ENCODE measurements at places on chromosomes 3 and 15.

- no peak for DNase-seq
Measured at GRCh38 chr3:4429648-4430350, 37.3 kb downstream of the SUMF1 start.

DNA sequence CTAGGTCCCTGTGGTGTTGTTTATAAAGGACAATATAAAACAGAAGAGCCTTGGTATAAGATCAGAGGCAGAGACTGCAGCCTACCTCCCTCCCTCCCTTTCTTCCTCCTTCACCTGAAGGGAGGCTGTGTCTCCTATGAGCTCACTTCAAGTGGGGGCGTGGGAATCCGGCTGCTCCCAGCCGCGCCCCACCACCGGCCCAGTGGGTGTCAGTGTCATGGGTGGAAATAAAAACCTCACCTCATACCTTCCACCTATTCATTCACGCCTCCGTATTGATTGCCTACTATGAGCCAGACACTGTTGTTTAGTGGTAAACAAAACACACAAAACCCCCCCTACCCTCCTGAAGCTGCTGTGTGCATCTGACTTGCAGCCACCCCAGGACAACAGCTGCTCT is 181.9 kb downstream of the PDZRN3 start:
- no peak for DNase-seq

DNA sequence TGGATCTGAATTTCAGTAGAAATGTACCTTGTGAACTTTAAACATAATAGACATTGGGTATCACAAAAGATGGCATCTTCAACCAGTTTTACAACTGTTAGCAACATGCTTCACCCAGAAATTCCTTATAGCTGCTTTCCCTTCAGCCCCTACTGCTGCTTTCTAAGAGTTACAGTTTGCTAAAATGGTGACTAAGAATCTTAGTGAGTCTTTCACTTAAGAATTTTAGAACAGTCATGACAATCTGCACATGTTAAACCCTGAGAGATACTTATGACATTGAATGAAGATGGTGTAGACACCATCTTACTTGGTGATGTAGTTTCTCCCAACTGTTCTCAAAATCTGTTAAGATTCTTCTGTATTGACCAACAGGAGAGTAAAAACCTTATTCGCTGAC is 129.7 kb upstream of the UBE2E1 start:
- DNase-seq: no peak

DNA sequence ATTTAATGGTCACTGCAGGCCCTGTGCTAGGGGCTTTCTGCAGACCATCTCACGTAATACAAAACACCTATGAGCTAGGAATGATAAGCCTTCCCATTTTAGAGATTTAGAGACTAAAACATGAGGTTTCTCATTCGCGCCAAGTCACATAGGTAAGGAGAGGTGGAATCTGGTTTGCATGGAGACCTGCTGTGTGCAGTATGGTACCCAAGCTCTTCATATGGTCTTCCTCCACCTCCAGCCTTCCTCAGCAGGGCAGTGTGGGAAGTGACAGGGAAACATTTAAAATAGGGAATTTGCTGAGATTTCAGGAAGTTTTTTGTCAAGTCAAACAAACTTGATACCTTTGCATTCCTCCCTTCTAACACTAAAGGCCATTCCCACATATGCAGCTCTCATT is 337.6 kb downstream of the IL20RB start:
- no peak for DNase-seq

- no peak for DNase-seq
Measured at GRCh38 chr15:49815526-49815925, 194.7 kb downstream of the DTWD1 start.

- DNase-seq: no peak
Measured at GRCh38 chr3:149090907-149091306, 4.6 kb upstream of the HLTF start.

DNA sequence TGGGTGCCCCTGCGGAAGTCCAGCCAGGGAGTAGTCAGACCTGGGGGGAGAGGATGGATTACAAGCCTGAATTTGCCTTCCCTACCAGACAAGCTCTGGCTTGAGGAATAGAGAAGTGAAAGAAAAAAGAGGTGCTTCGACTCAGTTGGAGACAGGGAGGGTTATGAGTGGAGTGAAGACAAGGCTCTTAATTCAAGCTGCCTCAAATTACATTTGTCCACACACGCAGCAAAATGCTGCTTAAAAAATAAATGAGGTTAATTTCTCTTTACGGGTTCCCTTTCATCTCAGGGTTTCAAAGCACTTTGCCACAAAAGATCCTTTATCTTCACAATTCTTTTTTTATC is 49.0 kb upstream of the SLC4A7 start:
- no peak for DNase-seq

DNA sequence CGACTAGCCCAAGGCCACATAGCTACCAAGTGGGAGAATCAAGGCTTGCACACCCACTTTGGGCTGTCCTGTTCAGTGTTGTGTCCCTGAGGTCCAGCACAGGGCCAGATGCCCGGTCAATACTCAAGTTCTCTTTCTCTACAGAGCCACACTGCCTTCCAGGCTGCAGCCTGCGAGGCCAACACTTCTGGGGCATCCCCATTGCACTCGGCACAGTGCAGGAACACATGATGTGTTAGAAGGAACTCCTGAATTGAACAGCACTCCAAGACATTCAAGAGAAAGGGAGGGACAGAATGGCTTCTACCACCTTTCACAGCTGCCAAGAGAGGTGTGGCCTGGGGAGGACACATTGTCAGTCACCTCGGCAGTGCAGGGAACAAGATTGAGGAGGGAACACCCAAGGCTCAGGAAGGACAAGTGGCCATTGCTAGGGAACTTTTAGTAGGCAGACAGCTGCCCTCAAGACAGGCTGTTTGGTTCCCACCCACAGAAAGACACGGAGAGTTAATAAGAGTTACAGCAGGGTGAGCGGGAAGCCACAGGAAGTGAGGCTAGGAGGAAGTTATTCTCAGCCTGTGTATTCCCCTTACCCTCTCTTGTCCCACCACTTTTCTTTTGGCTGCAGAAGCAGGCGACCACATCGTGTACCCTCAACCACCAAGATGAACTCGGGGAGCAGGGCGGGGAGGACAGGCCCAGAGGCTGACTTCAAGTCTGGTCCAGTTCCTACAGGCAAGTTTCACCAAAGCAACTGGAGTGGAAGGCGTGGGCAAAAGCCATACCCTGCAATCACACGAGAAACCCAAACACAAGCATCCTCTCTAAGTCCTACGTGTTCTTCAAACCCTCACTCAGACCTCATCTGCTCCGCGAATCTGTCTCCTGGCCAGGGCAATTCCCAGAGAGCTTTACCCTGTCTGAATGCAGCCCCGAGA is 69.4 kb downstream of the SRGAP3 start:
- no peak for DNase-seq

DNA sequence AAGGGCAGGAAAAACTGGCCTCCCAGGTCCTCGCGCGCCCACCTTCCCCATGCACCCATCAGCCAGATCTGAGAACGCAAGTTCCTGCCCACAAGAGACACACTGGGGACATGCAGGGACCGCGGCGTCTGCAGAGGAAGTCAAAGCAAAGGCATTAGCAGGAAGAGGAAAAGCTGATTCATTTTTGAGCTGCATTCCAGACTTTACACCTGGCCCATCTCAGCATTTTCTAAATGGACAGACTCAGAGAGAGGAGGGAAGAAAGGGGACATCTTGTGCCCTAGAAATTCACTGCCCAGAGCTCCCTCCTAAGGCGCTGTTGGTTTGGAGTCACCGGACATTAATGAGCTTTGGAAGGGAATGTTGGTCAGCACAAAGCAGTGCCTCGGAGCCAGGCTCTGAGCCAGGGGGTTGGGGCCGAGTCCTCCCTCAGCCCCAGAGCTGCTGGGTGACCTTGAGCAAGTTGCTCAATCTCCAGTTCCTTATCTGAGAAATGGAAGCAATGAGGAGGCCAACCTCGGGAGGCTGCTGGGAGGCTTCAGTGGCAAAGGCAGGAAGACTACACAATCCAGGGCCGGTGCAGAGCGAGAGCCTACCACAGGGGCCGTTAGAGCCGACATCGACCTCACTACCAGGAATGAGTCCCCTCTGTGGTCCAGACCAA is 150.5 kb upstream of the IQSEC1 start:
- DNase-seq: no peak

DNA sequence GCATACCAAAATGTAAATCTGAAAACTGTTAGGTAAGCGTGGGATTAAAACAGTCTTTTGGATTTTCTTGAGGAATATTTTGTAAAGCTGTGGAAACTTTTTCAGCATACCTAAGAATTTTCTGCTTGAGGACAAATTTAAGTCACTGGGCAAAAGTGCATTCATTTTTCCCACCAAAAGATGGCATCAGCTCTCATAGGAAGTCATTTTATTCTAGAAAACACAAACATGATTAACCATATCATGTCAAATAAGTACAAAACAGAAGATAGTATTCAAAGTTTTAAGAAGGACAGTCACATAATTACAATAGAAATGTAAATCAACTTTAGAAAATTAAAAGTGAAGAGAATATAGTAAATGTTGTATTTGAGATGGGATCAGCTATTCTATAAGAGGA is 63.5 kb downstream of the SLC49A4 start:
- DNase-seq: no peak

GRCh38 chr15:87576486-87577176 is 679.9 kb downstream of the NTRK3 start:
- DNase-seq: no peak

- DNase-seq: no peak
Measured at GRCh38 chr3:74145277-74145676, 469.2 kb downstream of the CNTN3 start.
